KBM-7 (cell line): ENCODE measurements at places on chromosomes 16 and 17.
A peak's percentile ranks its signal among the peaks of the same experiment; 100 is the strongest.

- no peak for DNase-seq
These were observed 53.0 kb downstream of the VAC14 start for GRCh38 chr16:70747703-70748631.

- no peak for DNase-seq
These were observed 1.2 kb downstream of the HAS3 start for GRCh38 chr16:69106491-69107315.

- peak; percentile 63 for DNase-seq
These were observed 612 bp downstream of the CISD3 start for GRCh38 chr17:38730526-38731379.

- no peak for DNase-seq
These were observed 283.1 kb downstream of the SEC14L1 start for GRCh38 chr17:77423589-77424451.

DNA sequence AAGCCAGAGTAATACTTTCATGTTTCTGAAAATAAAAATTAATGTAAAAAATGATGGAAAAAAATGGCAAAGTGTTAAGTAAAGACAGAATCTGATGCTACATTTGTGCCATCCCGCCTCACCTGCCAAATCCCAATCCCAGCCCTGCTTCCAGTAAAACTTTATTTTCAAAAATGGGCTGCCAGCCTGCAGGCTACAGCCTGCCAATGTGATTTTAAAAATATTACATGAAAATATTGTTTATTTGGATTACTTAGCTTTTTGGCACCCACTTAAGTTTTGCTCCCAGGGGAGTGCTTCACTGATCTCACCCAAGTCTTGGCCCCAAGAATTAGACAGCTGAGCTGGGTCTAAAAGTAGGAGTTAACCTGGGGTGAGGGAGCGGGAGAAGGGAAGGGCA is 112.8 kb downstream of the C16orf78 start:
- DNase-seq = no peak

- peak; percentile 94 for DNase-seq
These were observed 158.6 kb upstream of the CHMP6 start for GRCh38 chr17:80832888-80833583.
